ENCODE measurements at places on chromosomes 16 and 17. TPM values are rescaled to one million over a fixed set of nuclear protein-coding genes. Genes with fewer than 3 reads are reported as not detected.

TBC1D3H gene
- not detected for total RNA-seq

PABPN1L gene
- not detected for total RNA-seq

TBC1D3D gene
- not detected for total RNA-seq

GRCh38 chr16:53789137-53789536 lies 85.2 kb downstream of the FTO start:
- no peak overlapping the region for H3K27ac ChIP-seq
- no peaks in the 10 kb centered on the region for H3K27me3 ChIP-seq
- H3K4me1 ChIP-seq = no peaks in the 10 kb centered on the region
- no peak overlapping the region for H3K4me3 ChIP-seq
- no peaks in the 10 kb centered on the region for H3K36me3 ChIP-seq

GRCh38 chr17:32264140-32264799 lies 1.4 kb upstream of the RHBDL3 start:
- no peak for DNase-seq
- H3K4me1 ChIP-seq = peaks cover 12% of the 10 kb centered on the region
- H3K36me3 ChIP-seq = no peaks in the 10 kb centered on the region
- no peak overlapping the region for H3K27ac ChIP-seq

- no peaks in the 10 kb centered on the region for H3K4me1 ChIP-seq
- H3K27me3 ChIP-seq = no peaks in the 10 kb centered on the region
- DNase-seq = no peak
- H3K4me3 ChIP-seq = peak overlapping the region; percentile 3
Measured at GRCh38 chr17:14604591-14605266, 303.8 kb downstream of the HS3ST3B1 start.

BIRC5 gene
- total RNA-seq = 1.1 TPM

CLEC19A gene
- total RNA-seq = 0.17 TPM

SPAG7 gene
- 64.8 TPM for total RNA-seq

- peaks cover 12% of the 10 kb centered on the region for H3K4me1 ChIP-seq
- DNase-seq = no peak
- H3K36me3 ChIP-seq = no peaks in the 10 kb centered on the region
Measured at GRCh38 chr17:79785900-79786810, 8.2 kb downstream of the CBX2 start.

DNA sequence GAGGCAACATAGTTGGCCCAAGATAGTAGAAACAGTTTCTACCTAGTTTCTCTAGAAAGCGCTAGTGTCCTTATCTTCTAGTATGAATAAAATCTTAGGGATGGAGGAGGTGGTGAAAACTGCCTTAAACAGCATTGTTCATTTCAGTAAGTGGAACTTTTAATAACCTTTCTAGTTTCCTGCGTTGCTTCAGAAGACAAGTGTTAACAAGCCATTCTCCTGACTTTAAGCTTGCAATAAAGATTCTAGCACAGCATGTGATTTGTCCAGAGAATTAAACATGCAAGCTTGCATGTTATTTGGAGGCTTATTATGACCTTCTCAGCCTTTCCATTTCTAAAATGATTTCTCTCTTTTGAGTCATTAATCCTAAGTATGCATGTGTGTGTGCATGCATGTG lies 72.3 kb downstream of the TANGO6 start:
- H3K27me3 ChIP-seq = no peaks in the 10 kb centered on the region
- no peak for DNase-seq
- no peaks in the 10 kb centered on the region for H3K4me1 ChIP-seq
- no peak overlapping the region for H3K27ac ChIP-seq
- no peak overlapping the region for H3K4me3 ChIP-seq

CXCL16 gene
- total RNA-seq = 169 TPM

- no peak for DNase-seq
- H3K4me3 ChIP-seq = no peak overlapping the region
- peaks cover 58% of the 10 kb centered on the region for H3K36me3 ChIP-seq
Measured at GRCh38 chr17:47652570-47652969, 2.9 kb downstream of the KPNB1 start.

HSD11B2 gene
- 2.2 TPM for total RNA-seq

TMEM204 gene
- 69.2 TPM for total RNA-seq

GRCh38 chr16:19898924-19899604 lies 14.4 kb upstream of the GPRC5B start:
- H3K36me3 ChIP-seq = no peaks in the 10 kb centered on the region
- no peaks in the 10 kb centered on the region for H3K4me1 ChIP-seq
- no peak for DNase-seq

- no peak for DNase-seq
- H3K4me3 ChIP-seq = no peak overlapping the region
- peaks cover 9% of the 10 kb centered on the region for H3K4me1 ChIP-seq
- H3K27me3 ChIP-seq = no peaks in the 10 kb centered on the region
- H3K36me3 ChIP-seq = no peaks in the 10 kb centered on the region
Measured at GRCh38 chr17:10612957-10613744, 44.0 kb downstream of the MYH3 start.

GRCh38 chr16:85436207-85436606 lies 176.9 kb upstream of the GSE1 start:
- H3K4me1 ChIP-seq = peaks cover 14% of the 10 kb centered on the region
- H3K27me3 ChIP-seq = no peaks in the 10 kb centered on the region
- no peak overlapping the region for H3K4me3 ChIP-seq
- H3K36me3 ChIP-seq = no peaks in the 10 kb centered on the region
- DNase-seq = no peak

GRCh38 chr17:78252111-78252634 lies 20.7 kb downstream of the TMEM235 start:
- no peaks in the 10 kb centered on the region for H3K27me3 ChIP-seq
- peaks cover 22% of the 10 kb centered on the region for H3K4me1 ChIP-seq
- DNase-seq = peak; percentile 63
- H3K4me3 ChIP-seq = no peak overlapping the region
- no peaks in the 10 kb centered on the region for H3K36me3 ChIP-seq

MPV17L gene
- 1.6 TPM for total RNA-seq

TBC1D3 gene
- not detected for total RNA-seq

TNS4 gene
- 0.78 TPM for total RNA-seq

GRCh38 chr16:16890964-16891363 lies 512.0 kb downstream of the NPIPA7 start:
- H3K27me3 ChIP-seq = no peaks in the 10 kb centered on the region
- no peak for DNase-seq
- H3K4me1 ChIP-seq = no peaks in the 10 kb centered on the region
- no peaks in the 10 kb centered on the region for H3K36me3 ChIP-seq
- no peak overlapping the region for H3K4me3 ChIP-seq

DNA sequence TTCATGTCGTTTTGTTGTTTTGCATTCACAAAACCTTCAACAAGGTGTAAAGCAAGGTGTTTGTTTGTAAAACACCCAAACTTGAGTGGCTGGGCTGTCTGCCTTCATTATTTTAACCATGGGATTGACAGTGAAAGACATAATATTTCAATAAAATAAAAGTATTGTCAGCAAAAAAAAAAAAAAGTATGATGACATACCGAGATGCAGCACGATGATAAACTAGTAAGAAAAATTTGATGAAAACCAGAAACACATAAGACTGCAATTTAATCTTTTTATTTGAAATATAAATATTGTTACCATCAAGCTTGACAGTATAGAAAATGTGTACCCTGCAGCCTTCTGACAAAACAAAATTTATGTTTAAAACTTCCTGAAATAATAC lies 419.3 kb upstream of the DYNLRB2 start:
- no peak for DNase-seq
- H3K27me3 ChIP-seq = no peaks in the 10 kb centered on the region
- no peaks in the 10 kb centered on the region for H3K36me3 ChIP-seq
- H3K27ac ChIP-seq = no peak overlapping the region
- H3K4me3 ChIP-seq = no peak overlapping the region

DNA sequence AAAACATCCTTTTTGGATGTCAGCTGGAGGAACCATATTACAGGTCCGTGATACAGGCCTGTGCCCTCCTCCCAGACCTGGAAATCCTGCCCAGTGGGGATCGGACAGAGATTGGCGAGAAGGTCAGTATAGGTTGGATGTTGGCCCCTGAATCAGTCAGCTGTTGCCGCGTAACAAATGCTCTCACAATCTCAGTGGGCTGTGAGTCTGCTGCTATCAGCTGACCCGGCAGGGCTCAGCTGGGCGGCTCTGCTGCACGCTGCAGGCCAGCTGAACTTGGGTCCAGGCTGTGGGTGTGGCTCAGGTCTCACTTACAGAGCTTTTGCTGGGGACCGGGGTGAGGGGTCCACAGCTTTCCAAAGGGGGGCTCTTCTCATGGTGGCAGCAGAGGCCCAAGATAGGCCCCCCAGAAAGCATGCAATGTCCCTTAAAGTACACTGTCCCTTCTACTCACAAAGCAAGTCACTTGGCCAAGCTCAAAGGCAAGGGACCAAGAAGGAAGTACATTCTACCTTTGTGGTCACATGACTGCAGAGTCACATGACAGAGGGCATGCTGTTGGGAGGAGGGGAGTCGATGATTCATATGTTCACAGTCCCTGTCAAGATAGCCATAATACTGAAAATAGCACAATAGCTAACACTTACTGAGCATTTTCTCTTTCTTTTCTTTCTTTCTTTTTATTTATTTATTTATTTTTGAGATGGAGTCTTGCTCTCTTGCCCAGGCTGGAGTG lies 134.2 kb downstream of the ABCC1 start:
- H3K27ac ChIP-seq = no peak overlapping the region
- H3K4me1 ChIP-seq = no peaks in the 10 kb centered on the region
- H3K27me3 ChIP-seq = no peaks in the 10 kb centered on the region
- no peak overlapping the region for H3K4me3 ChIP-seq
- H3K36me3 ChIP-seq = peaks cover 74% of the 10 kb centered on the region

- no peaks in the 10 kb centered on the region for H3K4me1 ChIP-seq
- H3K36me3 ChIP-seq = no peaks in the 10 kb centered on the region
- H3K27me3 ChIP-seq = no peaks in the 10 kb centered on the region
- no peak overlapping the region for H3K4me3 ChIP-seq
Measured at GRCh38 chr17:59485946-59486345, 79.5 kb upstream of the DHX40 start.

GRCh38 chr17:39765175-39765574 lies 27.4 kb downstream of the GRB7 start:
- no peaks in the 10 kb centered on the region for H3K36me3 ChIP-seq
- no peak overlapping the region for H3K27ac ChIP-seq
- no peak overlapping the region for H3K4me3 ChIP-seq
- DNase-seq = no peak
- H3K4me1 ChIP-seq = no peaks in the 10 kb centered on the region

- peaks cover 89% of the 10 kb centered on the region for H3K36me3 ChIP-seq
- no peak overlapping the region for H3K27ac ChIP-seq
- peaks cover 3% of the 10 kb centered on the region for H3K4me1 ChIP-seq
Measured at GRCh38 chr17:4116516-4116915, 26.3 kb downstream of the ZZEF1 start.

DNA sequence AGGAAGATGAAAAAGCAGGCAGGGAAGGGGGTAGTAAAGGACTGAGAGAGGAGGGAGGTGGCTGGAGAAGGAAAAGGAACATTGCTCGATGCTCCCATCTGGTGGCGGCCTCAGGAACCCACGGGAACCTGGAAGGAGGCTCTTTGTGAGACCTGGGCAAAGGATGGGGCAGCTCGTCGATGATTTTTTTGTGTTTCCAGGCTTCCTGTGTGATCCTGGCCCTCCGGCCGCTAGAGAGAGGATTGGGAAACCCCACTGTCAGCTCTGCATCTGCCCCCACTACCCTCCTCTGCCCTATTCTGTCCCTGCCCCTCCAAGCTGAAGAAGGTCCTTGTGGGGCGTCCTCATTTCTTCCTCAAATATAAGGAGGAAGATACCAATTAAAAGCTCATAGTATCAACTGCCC lies 6.6 kb downstream of the WFIKKN2 start:
- DNase-seq = peak; percentile 83
- H3K36me3 ChIP-seq = no peaks in the 10 kb centered on the region
- H3K27me3 ChIP-seq = no peaks in the 10 kb centered on the region

- H3K27me3 ChIP-seq = no peaks in the 10 kb centered on the region
- no peaks in the 10 kb centered on the region for H3K36me3 ChIP-seq
- peak overlapping the region; percentile 84 for H3K4me3 ChIP-seq
- H3K4me1 ChIP-seq = peaks cover 42% of the 10 kb centered on the region
Measured at GRCh38 chr17:16215965-16216316, 607 bp upstream of the NCOR1 start.

GRCh38 chr16:84138824-84139627 lies 6.0 kb downstream of the HSDL1 start:
- H3K27ac ChIP-seq = peak overlapping the region; percentile 61
- no peaks in the 10 kb centered on the region for H3K27me3 ChIP-seq
- H3K36me3 ChIP-seq = no peaks in the 10 kb centered on the region
- H3K4me1 ChIP-seq = no peaks in the 10 kb centered on the region
- no peak for DNase-seq

GRCh38 chr17:33297643-33298042 lies 4.5 kb upstream of the ASIC2 start:
- no peaks in the 10 kb centered on the region for H3K36me3 ChIP-seq
- no peak overlapping the region for H3K4me3 ChIP-seq
- H3K27ac ChIP-seq = no peak overlapping the region
- peaks cover 38% of the 10 kb centered on the region for H3K27me3 ChIP-seq
- no peak for DNase-seq
- no peaks in the 10 kb centered on the region for H3K4me1 ChIP-seq

SKAP1 gene
- 5.1 TPM for total RNA-seq

CD300A gene
- total RNA-seq = 17.5 TPM

DNA sequence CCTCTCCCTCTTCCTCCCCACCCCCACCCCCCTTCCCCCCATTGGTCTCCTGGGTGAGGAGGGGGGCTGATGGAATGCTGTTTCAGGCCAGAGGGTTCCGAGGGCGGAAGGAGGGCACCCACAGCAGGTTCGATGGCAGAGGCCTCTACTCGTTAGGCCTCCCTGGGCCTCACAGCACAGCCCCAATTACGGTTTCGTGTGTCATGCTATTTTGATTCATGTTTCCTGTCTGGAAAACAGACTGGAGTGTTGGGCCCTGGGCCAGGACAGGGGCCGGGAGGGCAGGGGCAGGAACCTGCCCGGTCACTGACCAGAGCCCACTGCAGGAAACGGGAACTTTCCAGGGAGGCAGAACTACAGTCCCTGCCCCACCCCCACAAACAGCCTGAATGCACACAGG lies 138.2 kb downstream of the C16orf95 start:
- H3K4me1 ChIP-seq = peaks cover 8% of the 10 kb centered on the region
- H3K4me3 ChIP-seq = no peak overlapping the region
- H3K27ac ChIP-seq = no peak overlapping the region
- no peaks in the 10 kb centered on the region for H3K36me3 ChIP-seq
- DNase-seq = no peak
- H3K27me3 ChIP-seq = peaks cover 4% of the 10 kb centered on the region

JPH3 gene
- 0.29 TPM for total RNA-seq

GRCh38 chr16:12655537-12655936 lies 148.2 kb downstream of the CPPED1 start:
- no peak overlapping the region for H3K4me3 ChIP-seq
- no peaks in the 10 kb centered on the region for H3K27me3 ChIP-seq
- no peaks in the 10 kb centered on the region for H3K36me3 ChIP-seq
- no peak for DNase-seq
- no peak overlapping the region for H3K27ac ChIP-seq

ALDH3A1 gene
- 10.5 TPM for total RNA-seq

GRCh38 chr17:49979748-49980479 lies 10.9 kb downstream of the DLX4 start:
- no peaks in the 10 kb centered on the region for H3K4me1 ChIP-seq
- H3K27me3 ChIP-seq = peaks cover 20% of the 10 kb centered on the region
- H3K36me3 ChIP-seq = no peaks in the 10 kb centered on the region
- H3K27ac ChIP-seq = no peak overlapping the region
